ENCODE measurements at places on chromosomes 3 and 15. TPM values are rescaled to one million over a fixed set of nuclear protein-coding genes. Genes with fewer than 3 reads are reported as not detected.

EEF1AKMT4 gene
- total RNA-seq: 7.3 TPM

HMCES gene
- total RNA-seq: 38.2 TPM

LRRK1 gene
- 5.0 TPM for total RNA-seq

CMTM8 gene
- not detected for total RNA-seq

GOLGA8B gene
- 11.3 TPM for total RNA-seq

XIRP1 gene
- total RNA-seq: 0.12 TPM

TM4SF18 gene
- total RNA-seq: 5.2 TPM

FAM131A gene
- 10.6 TPM for total RNA-seq

AMT gene
- 1.5 TPM for total RNA-seq

NR1I2 gene
- not detected for total RNA-seq

REC114 gene
- total RNA-seq: not detected

RTF1 gene
- total RNA-seq: 24.1 TPM

AMOTL2 gene
- total RNA-seq: 13.1 TPM

VIPR1 gene
- 215 TPM for total RNA-seq

TOMM70 gene
- 77.4 TPM for total RNA-seq

ADAMTS9 gene
- total RNA-seq: 3.1 TPM

GRCh38 chr3:106272302-106272701, 403.5 kb upstream of the CBLB start:
- no peak for DNase-seq

GRCh38 chr3:26807272-26807671, 184.7 kb downstream of the LRRC3B start:
- DNase-seq: no peak

DNA sequence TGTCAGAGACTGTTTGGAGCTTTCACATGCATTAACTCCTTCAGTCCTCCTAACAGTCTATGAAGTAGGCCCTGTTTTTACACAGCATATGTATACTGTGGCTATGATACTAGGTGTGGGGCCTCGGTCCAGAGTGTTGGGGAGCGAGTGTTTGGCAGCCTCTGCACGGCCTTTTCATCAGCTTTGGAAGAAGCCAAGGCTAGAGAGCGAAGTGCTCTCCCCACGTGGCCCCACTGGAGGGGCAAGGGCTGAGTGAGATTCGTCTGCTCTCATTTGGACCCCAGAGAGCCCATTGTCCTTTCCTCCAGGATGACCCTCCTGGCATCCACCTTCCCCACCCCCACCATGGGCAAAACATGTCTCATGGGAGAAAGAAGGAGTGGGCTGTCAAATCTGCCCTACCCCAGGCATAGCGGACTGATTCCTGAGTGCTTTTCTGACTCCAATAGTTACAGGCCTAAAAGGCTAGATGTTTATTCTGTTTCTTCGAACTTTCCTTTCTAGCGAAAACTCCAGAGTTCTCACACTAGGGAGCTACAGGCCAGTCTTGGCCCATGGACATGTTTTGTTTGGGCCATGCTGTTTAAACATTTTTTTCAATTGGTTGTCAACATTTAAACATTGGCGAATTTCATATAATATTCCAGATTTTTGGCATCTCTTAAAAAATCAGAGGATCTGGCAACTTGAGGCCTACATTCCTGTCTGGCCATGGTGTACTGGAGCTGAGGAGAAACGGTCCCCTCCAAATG, 76.0 kb downstream of the EEFSEC start:
- DNase-seq: no peak

GRCh38 chr3:14811684-14812083, 7.1 kb upstream of the FGD5 start:
- no peak for DNase-seq

GRCh38 chr15:80401456-80401855, 2.7 kb upstream of the ARNT2 start:
- no peak for DNase-seq

GRCh38 chr15:90201130-90201943, at the start of gene SEMA4B:
Gene SEMA4B (plus strand): TSS chr15:90201330. CDS start chr15:90201579, 249 bp downstream.
- peak; percentile 64 for DNase-seq

DNA sequence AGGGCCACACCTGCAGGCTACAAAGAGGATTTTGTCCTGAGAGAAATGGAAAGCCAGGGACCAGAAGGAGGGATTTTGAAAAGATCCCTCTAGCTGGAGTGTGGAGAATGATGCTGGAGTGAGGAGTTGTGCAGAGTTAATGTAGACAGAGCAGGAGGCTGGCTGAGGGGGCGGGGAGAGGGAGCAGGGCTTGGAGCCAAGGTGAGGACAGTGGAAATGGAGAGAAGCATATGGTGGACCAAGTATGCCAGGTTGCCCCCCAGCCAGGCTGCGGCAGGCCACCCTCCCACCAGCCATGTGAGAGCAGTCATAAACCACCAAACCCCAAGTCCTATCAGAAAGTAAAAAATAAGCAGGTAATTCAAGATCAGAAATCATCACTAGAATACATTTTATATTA, 14.7 kb downstream of the RARRES1 start:
- no peak for DNase-seq

- peak; percentile 38 for DNase-seq
Observed at GRCh38 chr3:111080413-111080812, 8.8 kb downstream of the NECTIN3 start.

DNA sequence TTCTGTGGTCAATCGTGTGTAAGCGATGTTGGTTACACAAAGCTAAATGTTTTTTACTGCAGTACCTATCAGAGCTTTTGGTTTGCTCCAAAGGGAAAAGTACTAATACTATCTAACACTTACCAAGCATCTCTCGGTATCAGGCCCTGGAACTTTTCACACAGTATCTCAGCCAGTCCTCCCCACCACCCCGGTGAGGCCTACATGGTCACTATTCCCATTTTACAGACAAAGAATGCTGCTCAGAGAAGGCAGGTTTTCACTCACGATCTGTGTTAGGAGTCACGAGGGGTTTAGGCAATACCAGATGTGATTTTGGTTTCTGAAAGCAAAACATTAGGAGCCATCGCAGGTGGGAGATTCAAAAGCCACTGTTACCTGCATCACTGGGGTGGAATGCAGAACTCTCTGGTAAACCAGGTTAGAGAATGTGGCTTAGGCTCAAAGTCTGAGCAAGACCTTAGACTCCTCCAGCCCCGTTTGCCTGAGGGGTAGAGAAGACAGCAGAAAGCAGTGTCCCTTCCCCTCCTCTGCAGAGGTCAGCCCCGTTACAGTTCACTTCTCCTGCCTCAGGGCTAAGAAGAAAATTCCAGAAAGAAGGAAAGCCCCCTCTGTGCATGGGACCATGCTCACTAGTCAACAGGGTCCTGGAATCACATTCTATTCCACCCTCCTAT, 57.2 kb downstream of the XXYLT1 start:
- DNase-seq: no peak

DNA sequence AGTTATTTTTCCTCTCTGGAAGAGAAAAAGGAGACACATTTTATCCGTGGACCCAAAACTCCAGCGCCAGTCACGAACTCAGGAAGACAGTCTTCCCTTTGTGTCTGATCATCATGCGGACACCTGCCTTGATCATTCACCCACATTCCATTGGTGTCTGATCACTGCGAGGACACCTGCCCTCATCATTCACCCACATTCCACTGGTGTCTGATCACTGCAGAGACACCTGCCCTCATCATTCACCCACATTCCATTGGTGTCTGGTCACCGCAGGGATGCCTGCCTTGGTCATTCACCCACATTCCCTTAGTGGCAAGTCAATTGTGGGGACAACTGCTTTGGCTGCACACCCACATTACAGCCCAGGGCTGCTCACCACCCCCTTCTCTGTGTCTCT, 148.9 kb downstream of the ROBO1 start:
- no peak for DNase-seq

DNA sequence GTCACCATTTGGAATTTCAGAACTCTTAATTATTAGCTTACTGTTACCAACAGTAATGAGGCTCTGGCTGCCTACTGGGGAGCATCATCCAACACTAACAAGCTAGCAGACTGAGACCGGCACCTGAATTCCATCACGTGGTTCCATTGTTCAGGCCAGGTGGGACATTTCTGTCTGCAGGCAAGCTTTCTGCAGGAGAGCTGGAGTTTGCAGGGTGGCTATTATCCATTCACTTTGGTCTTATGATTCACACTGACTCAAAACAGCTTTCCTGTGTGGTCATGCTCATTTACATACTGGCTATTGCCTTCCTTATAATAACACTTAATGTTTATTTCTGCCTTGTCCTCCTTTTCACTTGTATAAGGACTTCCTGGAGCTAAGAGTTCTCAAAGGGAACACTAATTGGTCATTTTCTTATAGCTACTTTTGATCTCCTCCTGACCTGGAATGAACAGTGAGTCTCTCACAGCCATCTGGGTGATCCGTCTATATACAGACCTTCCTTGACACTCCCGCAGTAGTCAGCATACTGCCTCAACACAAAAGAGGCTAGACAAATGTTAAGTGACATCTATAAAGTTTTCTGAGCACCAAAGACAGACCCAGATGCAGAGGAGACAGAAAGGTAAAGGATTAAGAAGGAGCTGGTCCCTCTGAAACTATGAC, 695.4 kb downstream of the FHIT start:
- peak; percentile 59 for DNase-seq

DNA sequence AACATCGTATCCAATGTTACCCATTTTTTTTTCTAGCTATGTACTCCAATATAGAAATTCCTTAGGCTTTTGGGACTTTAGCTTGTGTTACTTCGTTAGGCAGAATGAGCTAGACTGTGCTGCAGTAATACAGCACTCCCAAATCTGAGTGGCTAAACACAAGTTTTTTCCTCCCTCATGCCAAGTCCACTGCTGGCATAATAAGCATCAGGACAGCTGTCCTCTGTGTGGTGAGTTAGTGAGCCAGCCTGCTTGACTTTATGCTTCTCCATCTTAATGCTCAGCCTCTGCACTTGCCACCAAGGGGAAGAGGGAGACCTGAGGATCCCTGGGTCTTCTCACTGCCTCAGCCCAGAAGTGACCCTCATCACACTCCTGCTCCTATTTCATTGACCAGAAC, 18.2 kb upstream of the ACOX2 start:
- DNase-seq: no peak

GRCh38 chr3:64318001-64318400, 92.7 kb upstream of the PRICKLE2 start:
- peak; percentile 78 for DNase-seq

GRCh38 chr3:157394411-157394810, 42.2 kb upstream of the PTX3 start:
- DNase-seq: no peak

DNA sequence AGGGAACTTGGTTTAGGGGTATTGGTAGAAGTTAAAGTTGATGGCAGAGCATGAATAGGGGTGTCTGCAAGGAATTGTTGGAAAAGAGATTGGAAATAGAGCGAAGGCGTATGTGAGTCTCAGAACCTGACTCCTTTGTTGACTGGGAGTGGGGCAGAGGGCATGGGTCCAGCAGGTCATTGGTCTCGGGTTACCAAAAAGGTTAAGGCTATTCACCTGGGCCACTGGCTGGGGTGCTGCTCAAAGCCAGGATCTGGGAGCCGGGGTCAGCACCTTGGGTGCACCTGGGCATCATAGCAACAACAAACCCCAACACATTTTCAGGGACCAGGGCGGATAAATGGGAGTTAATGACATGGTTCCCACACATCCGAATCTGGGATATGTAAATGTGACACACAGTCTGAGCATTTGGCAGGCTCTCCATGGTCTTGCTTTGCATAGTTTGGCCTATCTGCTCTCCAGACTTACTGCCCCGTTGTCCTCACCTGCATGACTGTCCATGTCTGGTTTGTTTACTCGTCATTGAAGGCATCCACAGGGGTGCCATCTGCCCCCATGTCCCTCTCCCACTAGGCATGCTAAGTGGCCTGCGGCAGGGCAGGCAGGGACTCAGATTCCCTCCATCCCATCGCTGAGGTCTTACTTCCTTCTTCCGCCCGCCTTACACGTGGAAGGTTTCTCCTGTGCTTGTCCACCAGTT, 10.1 kb downstream of the KLF13 start:
- DNase-seq: no peak

- DNase-seq: no peak
Observed at GRCh38 chr3:20776692-20777091, 590.7 kb upstream of the SGO1 start.

- DNase-seq: no peak
Observed at GRCh38 chr3:74287557-74287956, 326.9 kb downstream of the CNTN3 start.

- DNase-seq: peak; percentile 38
Observed at GRCh38 chr15:47987908-47988532, 132.8 kb upstream of the SLC24A5 start.

Measured in RPMI7951 (cell line).